Fibroblast of skin of abdomen (primary cell): ENCODE measurements at places on chromosomes 3 and 15.
A peak's percentile ranks its signal among the peaks of the same experiment; 100 is the strongest.

DNA sequence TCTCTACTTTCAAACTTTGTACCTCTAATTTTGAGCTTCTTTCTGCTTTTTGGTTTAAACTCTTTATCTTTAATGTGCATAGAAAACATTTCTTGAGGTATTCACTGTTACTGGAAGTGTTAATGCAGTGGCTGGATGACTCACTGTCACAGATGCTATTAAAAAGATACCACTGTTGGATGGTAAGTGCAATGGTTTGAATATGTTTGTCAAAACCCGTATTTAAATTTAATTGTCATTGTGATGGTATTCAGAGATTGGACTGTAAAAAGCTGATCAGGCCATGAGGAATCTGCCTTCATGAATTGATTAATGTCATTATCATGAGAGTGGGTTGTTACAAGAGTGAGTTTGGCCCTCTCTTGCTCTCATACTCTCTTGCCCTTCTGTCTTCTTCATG, 70.6 kb downstream of the AP4E1 start:
- peak; percentile 48 for DNase-seq

GRCh38 chr15:50224606-50225005, 40.9 kb downstream of the HDC start:
- DNase-seq, result peak; percentile 12

DNA sequence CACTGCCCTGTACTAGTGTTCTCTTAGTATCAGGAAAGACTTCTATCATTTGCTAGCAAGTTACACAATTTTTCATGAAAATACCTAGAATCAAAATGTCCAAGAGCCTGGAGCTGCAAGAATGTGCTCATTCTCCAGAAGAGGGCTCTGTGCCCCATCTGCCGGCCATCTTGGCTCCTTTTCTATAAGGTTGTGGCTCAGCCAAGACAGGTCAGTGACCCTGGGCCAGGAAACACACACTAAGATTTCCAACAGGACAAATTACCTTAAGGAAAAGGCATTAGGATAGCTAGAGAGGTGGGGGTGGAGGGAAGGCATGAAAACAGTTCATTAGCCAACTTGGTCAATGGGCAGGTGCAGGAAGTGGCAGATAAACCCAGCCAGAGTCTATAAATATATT, 20.7 kb downstream of the TIMP4 start:
- DNase-seq, result no peak

GRCh38 chr3:185552358-185552877, at the start of gene LIPH:
Gene LIPH, minus strand, starts transcription at chr3:185552588. Its CDS starts 117 bp downstream, at chr3:185552471.
- DNase-seq, result peak; percentile 14

DNA sequence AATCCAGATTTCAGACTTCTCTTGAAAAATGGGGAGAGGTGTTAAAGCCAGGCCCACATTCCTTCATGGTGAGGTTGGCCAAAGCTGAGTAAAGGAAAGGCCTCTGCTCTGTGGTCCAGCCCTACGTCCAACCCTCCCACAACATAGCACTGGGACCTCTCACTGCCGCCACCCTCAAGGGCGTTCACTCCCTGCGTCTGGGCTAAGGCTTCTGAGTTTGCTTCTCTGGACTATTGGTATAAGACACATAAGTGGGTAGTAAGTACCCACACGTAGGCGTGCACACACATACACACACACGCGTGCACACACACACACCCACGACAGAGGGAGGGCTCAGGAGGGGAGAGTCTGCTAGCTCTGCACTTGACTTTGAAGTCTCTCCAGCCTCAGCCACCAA, 80.2 kb upstream of the PXYLP1 start:
- DNase-seq, result no peak

- peak; percentile 90 for DNase-seq
Measured at GRCh38 chr3:55484801-55485791, 2.0 kb downstream of the WNT5A start.

GRCh38 chr3:133855772-133856171, 39.9 kb downstream of the RAB6B start:
- DNase-seq, result peak; percentile 5

DNA sequence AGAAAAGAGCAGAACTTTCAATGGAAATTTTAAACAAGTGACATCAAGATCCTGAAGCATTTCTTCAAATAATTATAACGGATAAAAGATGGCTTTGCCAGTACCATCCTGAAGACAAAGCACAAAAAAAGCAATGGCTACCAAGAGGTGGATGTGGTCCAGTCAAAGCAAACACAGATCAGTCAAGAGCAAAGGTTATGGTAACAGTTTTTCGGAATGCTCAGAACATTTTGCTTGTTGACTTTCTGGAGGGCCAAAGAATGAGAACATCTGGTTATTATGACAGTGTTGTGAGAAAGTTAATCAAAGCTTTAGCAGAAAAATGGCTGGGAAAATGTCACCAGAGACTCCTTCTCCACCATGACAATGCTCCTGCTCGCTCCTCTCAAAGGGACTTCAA, 31.5 kb downstream of the FEM1B start:
- DNase-seq, result no peak

GRCh38 chr15:58980351-58980939, 7.0 kb upstream of the RNF111 start:
- peak; percentile 27 for DNase-seq

GRCh38 chr15:34755419-34755773, 598 bp upstream of the GJD2 start:
- DNase-seq, result no peak

- no peak for DNase-seq
Measured at GRCh38 chr3:55907616-55908015, 420.5 kb upstream of the WNT5A start.

GRCh38 chr3:156705761-156706616, 31.6 kb downstream of the TIPARP start:
- DNase-seq, result no peak

DNA sequence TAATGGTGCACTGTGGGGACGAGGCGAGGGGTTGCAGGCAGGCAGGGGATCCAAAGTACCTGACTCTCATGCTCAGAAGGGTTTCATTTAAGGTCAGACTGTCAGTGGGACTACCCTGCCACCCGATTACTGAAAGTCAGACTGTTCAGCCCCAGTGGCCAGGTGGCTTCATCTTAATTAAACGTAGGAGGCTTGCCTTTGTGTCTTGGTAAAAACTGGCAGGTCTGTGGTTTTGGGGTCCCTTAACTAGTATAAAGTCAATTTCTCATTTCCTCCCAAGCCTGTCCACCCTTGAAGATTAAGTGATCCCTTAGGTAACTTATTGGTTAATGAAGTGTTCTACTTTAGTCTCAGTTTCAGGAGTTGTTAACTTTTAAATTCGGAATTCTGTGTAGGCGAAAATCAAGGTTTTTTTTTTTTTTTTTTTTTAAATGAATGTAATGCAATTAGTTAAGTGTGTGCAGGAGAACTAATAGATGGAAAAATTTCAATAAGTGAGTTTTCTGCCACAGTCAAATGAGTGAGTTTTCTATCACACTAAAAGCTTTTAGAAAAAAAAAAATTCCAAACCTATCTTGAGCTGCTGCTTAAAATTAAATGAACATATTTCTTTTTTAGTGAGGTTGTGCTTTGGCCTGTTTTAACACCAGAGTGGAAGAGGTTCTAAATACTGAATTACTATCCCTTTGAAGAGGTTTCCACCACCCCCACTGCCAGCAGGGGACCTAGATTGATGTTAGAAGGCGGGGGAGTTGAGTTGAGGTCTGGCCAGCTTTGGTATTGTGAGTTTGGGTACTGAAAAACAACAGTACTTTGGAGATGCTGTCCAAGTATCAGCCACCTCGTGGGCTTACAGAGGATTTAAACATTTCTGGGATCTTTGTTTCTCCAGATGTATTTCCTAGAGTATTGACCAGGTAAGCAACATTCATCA, 15.2 kb downstream of the ITPR1 start:
- no peak for DNase-seq

GRCh38 chr3:137008131-137008530, 50.3 kb downstream of the IL20RB start:
- no peak for DNase-seq

GRCh38 chr3:66609660-66610561, 109.1 kb upstream of the LRIG1 start:
- DNase-seq, result peak; percentile 81

- DNase-seq, result no peak
Measured at GRCh38 chr15:31364301-31365031, 37.8 kb downstream of the KLF13 start.

DNA sequence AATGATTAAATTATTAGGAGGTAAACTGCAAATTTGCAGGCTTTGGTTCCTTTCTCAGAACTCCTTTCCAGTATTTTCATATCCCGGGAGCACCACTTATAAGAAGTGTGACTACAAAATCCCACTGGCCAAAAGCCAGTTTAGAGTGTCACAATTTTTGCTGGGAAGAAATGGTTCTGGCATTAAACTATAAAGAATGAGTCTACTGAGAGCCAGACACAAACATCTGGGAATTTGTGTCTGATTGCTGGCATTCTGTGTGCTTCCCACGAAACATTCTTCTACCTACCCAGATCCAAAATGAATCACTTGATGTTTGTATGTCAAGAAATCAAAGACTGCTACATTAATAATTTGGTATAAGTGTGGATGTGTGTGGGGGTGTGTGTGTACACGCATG, 82.8 kb downstream of the DUT start:
- peak; percentile 88 for DNase-seq

DNA sequence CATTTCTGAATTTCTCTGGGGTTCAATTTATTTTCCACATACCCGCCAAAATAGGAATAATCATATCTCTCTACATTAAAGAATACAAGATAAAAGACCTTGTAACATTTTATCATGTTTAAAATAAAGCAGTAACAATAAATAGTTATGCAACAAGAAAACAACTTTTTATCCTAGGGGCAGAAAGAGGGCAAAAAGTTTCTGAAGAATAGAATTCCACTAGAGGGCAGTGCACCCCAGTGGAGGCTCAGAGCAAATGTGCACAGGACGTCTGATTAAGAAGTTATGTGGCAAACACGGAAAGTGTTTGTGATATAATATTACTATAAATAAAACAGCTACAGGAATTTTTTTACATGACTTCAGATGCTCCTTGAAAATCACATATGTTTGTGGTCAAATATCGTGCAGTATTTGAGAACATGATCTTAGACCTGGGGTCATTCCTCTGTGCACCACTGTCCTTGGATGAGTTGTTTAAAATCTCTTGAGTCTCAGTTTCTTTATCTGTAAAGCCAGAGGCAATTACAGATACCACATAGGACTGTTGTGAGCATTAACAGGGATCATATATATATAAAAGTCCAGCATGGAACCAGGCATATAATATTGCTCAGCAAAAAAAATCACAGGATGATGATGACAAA, 13.2 kb upstream of the PIK3R4 start:
- DNase-seq, result peak; percentile 43

- peak; percentile 18 for DNase-seq
Measured at GRCh38 chr3:47370887-47371697, 9.7 kb upstream of the PTPN23 start.

DNA sequence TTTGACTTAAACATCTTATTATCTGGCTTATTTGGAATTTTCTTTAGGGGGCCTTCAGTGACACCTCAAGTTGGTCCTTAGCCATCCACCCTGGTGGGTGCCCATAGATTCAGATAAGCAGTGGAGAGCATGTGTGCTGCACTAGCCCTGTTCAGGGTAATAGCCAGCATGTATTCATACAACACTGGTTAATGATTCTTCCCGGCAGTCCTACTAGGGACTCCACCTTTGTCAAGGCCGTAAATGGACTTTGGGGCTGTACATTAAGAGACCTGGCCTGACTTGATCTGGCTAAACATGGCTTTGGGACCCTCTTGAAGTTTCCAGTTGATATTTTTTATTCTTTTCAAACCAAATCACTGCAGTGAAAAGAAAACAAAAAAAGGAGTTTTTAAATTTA, 125.8 kb downstream of the PTPRG start:
- no peak for DNase-seq

GRCh38 chr3:32460031-32460749, 42.5 kb downstream of the CMTM6 start:
- DNase-seq, result no peak

- DNase-seq, result peak; percentile 23
Measured at GRCh38 chr15:48954538-48954937, 9.2 kb downstream of the SHC4 start.

GRCh38 chr15:89383365-89384175, 48.9 kb upstream of the POLG start:
- DNase-seq, result peak; percentile 32

GRCh38 chr15:80059786-80060355, 395 bp downstream of the ZFAND6 start:
- DNase-seq, result peak; percentile 21

GRCh38 chr3:59884409-59884808, 834.6 kb upstream of the CFAP20DC start:
- DNase-seq, result no peak

GRCh38 chr3:161296814-161297213, 74.5 kb downstream of the SPTSSB start:
- no peak for DNase-seq

DNA sequence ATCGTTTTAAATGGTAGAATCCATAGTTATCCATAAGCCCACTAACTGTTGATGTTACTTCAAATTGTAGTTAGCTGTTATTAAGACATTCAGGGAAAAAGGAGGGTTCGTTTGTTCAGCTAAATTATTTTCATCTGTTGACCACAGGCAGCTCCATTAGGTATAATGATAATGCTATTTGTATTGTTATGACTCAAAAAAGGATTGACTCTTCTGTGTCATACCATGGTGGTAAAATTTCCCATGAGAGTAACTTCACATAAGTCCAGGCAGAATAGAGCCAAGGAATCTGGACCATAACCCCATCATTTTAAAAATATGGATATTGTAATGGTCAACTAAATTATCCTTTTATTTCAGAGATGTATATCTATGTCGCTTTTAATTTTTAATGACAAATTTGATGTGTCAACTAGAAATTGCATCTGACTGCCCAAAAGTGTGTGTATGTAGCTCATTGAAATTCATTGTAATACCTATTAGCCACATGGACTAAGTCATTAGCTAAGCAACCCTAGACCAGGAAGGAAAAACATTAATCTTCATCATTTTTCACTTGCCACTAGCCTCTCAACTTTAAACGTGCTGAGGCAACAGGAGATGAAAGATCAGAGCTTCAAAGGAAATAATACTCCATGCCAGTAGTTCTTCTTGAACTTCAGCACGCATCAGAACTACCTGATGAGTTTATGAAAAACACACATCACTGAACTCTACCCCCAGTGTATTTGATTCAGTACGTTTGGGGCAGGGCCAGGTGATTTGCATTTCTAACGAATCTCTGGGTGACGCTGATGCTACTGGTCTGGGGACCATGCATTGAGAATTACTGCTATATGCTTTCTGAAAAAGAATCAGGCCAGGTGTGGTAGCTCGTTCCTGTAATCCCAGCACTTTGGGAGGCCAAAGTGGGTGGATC, 537.7 kb downstream of the UNC13C start:
- DNase-seq, result no peak

DNA sequence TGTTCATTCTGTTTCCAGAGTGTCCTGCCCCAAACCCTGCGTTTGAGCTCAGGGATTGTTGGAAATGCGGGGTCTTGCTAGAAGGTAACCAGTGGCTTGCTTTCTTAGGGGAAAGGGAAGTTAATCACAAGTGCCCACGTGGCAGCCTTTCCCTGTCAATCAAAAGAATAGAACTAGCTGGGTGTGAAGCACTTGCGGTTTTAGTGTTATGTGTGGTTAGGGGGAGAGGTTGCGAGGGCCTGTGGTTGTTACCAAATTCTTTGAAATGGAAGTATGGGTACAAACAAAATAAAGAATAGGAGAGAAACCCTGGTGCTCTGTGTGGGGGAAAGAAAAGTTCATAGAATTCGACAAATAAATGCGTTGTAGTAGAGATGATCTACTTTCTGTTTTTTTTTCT, 67.6 kb downstream of the FNDC3B start:
- DNase-seq, result peak; percentile 75

- DNase-seq, result no peak
Measured at GRCh38 chr3:37945156-37945806, 45.3 kb upstream of the VILL start.

GRCh38 chr15:35443376-35443775, 102.6 kb downstream of the DPH6 start:
- peak; percentile 14 for DNase-seq
